ENCODE measurements at places on chromosomes 6 and 20.
A peak's percentile ranks its signal among the peaks of the same experiment; 100 is the strongest.

DNA sequence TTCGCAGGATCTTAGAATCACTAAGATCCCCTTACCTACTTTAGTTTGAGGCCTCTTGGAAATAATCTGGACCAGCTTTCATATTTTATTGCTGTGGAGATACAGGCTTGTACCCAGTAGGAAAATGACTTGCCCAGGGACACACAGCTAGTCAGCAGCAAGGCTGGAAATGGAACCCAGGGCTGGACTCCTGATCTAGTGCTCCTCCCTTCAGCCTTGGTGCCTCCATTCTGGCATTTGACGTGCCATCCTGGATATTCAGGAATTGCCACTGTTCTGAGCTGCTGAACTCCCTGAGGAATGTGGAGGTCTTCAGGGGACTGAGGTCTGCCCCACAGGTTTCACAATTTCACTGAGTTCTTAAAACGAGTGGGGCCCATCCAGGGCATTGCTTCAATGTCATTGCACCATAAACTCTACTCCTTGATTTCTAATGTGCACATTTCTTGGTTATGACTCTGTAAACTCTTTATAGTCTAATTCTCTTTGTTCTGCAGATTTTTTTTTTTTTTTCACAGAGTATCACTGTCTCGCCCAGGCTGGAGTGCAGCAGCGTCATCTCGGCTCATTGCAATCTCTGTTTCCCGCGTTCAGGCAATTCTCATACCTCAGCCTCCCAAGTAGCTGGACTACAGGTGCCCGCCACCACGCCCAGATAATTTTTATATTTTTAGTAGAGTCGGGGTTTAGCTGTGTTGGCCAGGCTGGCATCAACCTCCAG lies 26.7 kb upstream of the CDKN1A start:
- no peak for DNase-seq

DNA sequence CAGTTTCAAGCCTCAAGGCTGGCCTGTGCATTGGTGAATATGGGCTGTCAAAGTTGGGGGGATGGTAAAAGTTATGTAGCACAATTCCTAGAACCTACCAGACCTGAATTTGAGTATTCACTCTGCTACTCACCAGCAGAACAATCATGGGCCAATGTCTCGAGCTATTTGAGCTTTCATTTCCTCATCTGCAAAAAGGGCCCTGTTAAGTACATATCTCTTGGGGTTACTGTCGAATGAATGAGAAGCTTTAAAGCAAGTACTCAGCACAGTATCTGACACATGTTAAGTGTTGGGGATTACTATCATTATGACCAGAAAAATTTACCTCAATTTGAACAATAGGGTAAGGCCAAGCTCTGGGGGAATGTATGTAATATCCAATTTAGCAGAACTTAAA lies 13.5 kb upstream of the ENPP4 start:
- no peak for DNase-seq

DNA sequence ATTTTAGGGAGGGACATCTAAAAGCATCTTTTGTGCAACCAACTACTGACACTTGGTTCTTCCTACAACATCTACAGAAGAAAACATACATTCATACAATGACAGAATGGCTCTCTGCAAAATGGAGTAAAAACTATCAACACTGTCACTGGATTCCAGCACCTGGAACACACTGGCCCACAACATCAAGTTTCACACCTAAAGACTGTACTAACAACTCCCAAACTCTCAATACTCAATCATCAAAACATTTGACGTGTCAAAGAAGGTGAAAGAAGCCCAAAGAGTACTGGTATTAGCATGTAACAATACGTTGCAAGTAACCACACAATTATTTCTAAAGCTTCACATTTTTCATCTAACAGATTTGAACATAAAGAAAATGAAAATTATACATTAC lies 2.1 kb downstream of the CPNE1 start:
- no peak for DNase-seq

DNA sequence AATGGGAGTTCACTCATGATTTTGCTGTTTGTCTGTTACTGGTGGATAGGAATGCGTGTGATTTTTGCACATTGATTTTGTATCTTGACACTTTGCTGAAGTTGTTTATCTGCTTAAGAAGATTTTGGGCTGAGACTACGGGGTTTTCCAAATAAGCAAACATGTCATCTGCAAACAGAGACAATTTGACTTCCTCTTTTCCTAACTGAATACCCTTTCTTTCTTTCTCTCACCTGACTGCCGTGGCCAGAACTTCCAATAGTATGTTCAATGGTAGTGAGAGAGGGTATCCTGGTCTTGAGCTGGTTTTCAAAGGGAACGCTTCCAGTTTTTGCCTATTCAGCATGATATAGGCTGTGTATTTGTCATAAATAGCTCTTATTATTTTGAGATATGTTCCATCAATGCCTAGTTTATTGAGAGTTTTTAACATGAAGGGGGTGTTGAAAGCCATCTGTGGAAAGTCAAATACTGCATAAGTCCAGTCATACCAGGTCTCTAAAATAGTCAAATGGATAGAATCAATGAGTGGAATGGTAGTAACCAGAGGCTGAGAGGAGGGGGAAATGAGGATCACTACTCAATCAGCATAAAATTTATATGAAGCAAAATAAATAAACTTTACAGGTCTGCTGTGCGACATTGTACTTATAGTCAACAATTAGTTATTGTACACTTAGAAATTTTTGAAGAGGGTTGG lies 610.4 kb upstream of the ADGRB3 start:
- no peak for DNase-seq

DNA sequence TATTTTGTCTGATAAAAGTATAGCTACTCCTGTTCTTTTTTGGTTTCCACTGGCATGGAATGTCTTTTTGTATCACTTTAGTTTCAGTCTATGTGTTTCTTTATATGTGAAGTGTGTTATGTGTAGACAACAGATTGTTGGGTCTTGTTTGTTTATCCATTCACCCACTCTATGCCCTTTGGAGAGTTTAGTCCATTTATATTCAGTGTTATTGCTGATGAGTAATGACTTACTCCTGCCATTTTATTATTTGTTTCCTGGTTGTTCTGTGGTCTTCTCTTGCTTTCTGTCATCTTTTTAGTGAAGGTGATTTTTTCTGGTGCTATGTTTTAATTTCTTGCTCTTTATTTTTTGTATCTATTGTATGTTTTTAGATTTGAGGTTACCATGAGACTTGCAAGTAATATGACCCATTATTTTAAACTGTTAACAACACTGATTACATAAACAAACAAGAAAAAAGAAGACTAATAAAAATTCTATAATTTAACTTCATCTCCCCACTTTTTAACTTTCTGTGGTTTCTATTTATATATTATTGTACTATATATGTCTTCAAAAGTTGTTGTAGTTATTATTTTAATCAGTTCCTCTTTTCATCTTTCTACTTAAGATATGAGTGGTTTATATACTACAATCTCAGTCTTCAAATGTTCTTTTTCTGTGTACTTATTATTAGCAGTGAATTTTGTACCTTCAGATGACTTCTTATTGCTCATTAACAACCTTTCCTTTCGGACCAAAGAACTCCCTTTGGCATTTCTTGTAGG lies 323.4 kb downstream of the BTBD9 start:
- DNase-seq: no peak

GRCh38 chr20:32544893-32545840 lies 40.0 kb downstream of the NOL4L start:
- DNase-seq: no peak

DNA sequence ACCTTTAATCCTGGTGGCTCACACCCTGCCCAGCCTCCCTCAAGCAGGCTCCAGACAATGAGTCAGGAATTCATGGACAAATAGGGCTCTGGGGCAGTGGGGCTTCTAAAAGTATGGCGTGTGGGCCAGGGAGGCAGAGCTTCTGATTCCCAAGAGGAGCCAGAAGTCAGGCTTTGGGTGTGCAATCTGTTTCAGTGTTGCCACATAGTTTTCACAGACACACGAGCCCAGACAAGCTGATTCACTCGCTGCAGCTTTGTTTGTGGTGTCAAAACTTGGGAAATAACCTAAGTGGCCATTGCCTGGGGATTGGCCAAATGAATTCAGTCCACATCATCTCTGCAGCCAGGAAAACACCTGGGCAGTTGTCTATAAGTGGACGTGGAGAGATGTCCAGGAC lies 9.2 kb downstream of the PEDS1 start:
- DNase-seq: no peak

DNA sequence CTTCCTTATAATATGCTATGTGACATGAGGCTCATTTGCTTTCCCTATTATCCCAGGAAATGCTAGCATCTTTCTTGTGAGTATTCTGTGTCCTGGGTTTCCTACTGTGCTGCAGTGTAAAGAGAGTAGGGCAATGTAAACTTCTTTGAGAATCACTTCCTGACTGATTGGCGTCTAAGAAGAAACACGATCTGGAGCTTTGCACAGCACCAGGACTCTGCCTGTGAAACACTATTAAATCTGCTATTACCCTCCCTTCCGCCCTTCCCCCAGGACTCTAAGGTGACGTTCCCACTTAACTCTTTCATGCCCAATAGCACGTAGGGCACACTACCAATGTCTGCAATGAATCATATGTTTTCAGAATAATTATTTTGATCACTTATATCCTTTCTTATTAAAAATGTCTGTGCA lies 607.3 kb upstream of the CITED2 start:
- DNase-seq: no peak

DNA sequence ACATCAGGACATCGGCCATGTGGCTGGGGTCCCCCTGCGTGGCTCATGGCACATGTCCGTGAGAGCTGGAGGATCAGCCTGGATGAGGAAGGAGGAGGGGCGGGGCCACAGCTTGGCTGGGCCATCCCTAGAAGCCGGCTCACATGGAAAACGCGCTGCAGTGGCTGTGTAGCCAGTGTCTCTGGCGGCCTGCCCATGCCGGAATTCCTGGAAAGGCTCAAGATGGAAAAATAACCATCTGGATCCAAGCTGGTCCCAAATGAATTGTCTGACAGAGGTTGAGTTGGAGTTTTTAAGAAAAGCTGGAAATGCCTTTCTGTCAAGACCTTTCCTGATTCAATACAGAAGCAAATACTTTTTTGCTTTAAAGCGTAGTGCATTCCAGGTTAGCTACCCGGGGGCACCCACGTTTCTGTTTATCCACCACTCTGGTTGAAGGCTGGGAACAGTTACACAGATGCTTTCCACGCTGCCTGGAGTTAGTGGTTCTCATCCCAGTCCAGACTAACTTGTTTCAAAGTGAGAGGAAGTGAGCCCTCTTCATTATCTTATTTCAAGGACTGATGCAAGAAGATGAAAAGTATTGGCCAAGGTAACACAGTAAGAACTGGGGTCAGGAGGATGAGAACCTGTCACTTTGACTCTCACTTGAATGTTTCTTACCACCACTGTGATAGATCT lies 99.0 kb downstream of the GMPR start:
- DNase-seq: peak; percentile 78

GRCh38 chr6:24252280-24252679 lies 105.6 kb downstream of the DCDC2 start:
- no peak for DNase-seq

- no peak for DNase-seq
Observed at GRCh38 chr6:93350774-93351173, 68.6 kb downstream of the EPHA7 start.

DNA sequence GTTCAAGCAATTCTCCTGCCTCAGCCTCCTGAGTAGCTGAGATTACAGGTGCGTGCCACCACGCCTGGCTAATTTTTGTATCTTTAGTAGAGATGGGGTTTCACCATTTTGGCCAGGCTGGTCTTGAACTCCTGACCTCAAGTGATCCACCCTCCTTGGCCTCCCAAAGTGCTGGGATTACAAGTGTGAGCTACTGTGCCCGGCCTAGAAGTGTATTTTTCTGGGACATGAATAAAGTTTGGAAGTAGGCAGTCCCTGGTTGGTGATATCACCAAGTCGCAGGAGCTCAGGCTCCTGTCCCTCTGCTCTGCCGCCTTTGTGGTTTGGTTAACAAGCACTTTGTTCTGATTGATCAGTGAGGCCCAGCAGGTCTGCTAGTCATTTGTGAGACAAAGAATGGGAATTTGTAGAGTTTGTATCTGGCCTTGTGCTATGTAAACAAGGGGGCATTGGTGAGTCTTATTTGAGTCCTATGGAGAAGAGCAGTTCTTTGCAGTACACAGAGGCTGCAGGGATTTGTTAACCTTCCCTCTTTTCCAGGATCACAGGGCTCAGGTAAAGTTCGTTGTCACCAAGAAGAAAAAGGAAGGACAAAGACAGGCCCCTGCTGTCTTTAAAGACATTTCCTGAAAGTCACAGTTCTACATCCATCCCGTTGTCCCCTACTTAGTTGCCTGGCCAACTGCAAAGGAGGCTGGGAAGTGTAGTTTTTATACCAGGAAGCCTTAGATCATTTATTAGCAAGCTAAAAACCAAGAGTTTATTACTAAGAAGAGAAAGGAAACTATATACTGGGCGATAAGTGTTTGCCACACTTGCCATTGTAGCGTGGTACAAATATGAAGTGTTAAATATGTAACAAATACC lies 13.1 kb downstream of the MTHFD1L start:
- no peak for DNase-seq

GRCh38 chr6:28982476-28983266 lies 22.4 kb downstream of the ZNF311 start:
- DNase-seq: no peak

DNA sequence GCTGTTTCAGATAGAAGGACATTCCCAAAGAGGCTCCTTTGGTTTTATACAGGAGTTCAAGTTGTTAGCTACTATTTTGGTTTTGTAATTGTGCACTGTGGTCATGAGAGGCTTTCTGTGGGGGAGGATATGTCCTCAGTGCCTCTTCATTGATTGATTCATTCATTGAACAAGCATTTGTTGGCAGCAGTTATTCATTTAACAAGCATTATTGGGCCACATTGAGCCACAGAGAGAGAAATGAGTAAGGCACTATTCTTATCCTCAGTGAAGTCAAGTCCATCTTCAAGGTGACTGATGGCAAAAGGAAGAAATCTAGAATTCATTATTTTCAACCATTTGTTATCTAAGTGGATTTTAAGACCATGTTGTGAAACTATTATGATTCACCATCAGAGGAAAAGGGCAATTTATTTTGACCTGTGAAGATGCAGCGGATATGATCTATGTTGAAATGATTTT lies 697.2 kb upstream of the CITED2 start:
- DNase-seq: no peak

DNA sequence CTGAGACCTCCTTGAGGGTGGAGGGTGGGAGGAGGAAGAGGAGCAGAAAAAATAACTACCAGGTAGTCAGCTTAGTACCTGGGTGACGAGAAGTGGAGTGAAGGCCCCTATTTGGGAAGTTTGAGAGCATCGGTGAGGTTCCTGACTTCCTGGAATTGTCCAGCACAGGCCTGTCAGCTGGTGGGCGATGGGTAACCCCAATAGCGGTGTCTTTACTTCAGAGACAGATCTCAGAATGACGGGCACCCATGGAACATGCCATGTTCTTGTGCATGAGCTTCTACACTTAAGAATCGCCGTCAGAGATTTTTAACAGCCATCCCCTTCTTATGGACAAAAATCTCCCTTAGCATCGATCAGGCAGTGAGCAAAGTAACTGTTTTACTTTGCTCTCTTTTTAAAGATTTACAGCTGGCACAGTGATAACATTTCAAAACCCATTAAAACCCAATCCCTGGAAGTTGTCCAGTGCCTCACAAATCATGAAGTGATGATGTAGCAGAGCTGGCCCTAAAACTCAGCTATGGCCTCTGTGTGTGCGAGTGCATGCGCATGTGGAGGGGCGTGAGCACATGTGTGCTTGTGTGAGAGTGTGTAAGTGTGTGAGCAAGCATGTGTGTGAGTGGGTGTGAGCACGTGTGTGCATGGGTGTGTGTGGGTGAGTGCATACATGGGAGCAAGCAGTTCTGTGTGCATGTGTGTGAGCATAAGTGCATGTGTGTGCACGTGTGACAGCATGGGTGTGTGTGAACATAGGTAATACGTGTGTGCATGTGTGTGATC lies 85.2 kb downstream of the DLL1 start:
- no peak for DNase-seq

GRCh38 chr6:9540534-9541126 lies 874.2 kb downstream of the TFAP2A start:
- DNase-seq: no peak

GRCh38 chr20:45944151-45944964 lies 9.9 kb downstream of the PCIF1 start:
- no peak for DNase-seq

Measured in thoracic aorta (tissue), 2 donors.